ENCODE measurements at places on chromosomes 3 and 15.

DNA sequence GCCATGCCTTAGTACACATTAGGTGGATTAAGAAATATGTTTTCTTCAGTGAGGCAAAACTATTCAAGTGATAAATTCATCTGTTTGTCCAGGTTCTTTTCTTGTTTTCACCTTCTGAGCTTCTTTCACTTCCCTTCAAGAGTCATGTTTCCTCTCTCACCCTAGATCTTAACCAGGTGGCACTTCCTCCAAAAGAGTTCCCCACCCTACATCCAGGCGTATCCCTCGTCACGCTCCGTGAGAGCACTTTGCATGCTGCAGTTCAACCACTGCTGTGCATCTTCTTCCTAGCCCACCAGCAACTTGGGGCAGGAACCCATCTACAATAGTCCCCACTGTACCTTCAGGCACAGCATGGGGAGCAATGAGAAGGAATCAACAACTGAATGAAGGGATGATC is 28.9 kb downstream of the OSBPL10 start:
- no peak overlapping the region for H3K27ac ChIP-seq
- H3K36me3 ChIP-seq: no peaks in the 10 kb centered on the region
- no peaks in the 10 kb centered on the region for H3K4me1 ChIP-seq
- no peak overlapping the region for H3K4me3 ChIP-seq
- no peaks in the 10 kb centered on the region for H3K27me3 ChIP-seq

DNA sequence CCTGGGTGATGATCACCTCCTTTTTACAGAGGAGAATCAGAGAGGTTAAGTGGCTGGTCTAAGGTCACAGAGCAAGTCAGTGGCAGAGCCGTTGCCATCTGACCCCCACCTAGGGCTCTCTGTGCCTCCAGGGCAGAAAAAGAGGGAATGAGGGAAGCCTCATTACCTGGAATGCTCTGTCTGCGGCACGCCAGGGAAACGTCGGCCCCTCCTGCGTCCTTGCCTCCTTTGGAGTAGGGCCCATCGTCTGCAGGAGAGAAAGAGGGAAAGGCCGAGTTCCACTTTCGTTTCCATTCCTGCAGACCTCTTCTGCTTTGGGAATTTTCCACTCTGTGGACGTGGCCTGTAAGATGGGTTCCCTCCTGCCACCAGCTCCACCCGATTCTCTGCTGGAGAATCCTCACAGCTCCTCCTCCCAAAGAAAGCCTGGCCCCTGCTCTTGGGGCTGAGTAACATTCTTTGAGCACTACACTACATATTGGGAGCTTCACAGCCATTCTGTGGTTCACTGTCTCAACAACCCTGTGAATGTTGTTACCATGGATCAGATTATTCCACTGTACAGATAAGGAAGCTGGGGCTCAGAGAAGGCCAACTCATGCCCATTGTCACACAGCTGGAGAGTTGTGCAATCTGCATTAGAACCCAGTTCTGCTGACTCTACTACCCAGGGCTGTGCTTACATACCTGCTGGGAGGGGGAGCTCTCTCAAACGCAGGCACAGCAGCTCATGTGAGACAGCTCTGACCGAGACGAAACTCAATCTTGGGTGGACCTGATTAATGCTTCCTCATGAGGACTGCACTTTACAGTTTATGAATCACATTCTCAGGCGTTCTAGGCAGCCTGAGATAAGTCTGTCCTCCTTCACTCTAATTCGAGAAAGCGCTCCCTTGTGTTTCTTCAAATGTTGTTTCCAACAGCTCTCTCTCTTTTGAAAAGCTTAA is 14.2 kb downstream of the GRIP2 start:
- H3K27ac ChIP-seq: no peak overlapping the region
- H3K4me3 ChIP-seq: peak overlapping the region; percentile 21
- peaks cover 4% of the 10 kb centered on the region for H3K27me3 ChIP-seq
- H3K4me1 ChIP-seq: no peaks in the 10 kb centered on the region
- peak; percentile 69 for DNase-seq

DNA sequence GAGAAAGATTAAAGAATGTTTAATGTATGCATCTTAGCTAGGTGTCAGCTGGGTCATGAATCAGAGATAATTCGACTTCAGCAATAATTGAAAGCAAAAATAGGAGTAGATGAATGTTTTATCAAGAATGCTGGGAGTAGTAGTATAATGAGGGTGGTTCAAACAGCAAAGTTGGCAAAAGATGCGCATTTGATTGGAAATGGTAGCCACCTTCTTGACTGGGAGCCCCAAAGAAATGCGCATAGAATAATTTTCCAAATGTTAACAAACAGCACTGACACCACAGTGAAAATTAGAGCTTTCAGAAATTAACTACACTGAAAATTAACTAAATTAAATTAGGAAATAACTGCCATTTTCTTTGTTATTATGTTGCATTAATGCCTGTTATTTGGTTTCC is 195.8 kb downstream of the TUSC7 start:
- no peaks in the 10 kb centered on the region for H3K27me3 ChIP-seq
- H3K4me3 ChIP-seq: no peak overlapping the region
- no peaks in the 10 kb centered on the region for H3K4me1 ChIP-seq
- no peaks in the 10 kb centered on the region for H3K36me3 ChIP-seq
- no peak for DNase-seq
- H3K27ac ChIP-seq: no peak overlapping the region

DNA sequence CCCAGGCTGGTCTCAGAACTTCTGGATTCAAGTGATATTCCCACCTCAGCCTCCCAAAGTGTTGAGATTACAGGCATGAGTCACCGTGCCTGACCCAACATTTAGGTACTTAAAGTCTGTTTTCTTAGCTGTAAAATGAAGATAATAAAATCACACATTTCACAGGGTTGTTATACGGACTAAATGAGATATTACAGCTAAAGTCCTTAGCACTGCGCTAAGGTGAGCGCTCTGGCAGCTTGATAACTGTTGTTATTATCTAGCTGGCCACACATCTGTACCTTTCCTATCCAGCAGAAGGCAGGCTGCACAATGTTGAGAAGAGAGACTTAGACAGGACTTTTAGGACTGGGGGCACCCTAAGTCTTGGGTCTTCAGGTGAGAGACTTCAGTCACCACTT is 2.7 kb upstream of the LIPH start:
- no peaks in the 10 kb centered on the region for H3K27me3 ChIP-seq
- no peaks in the 10 kb centered on the region for H3K36me3 ChIP-seq
- H3K4me1 ChIP-seq: peaks cover 23% of the 10 kb centered on the region
- no peak overlapping the region for H3K27ac ChIP-seq
- peak; percentile 19 for DNase-seq

DNA sequence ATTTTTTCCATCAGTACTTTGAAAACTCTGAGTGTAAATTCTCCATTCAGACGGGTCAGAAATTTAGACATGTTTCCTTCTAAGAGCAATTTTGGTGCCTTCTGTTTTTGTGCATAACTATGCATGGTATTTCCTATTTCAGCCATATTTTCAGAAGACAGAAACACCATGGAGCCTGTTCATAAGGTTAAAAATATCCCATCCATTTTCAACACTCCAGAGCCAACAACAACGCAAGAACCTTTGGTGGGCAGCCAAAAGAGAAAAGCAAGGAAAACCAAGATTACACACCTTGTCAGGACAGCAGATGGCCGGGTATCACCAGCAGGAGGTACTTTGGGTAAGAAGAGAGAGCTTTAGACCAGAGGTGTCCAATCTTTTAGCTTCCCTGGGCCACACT is 275.6 kb downstream of the BBX start:
- H3K27me3 ChIP-seq: no peaks in the 10 kb centered on the region
- peak; percentile 17 for DNase-seq
- H3K4me1 ChIP-seq: peaks cover 18% of the 10 kb centered on the region

GRCh38 chr3:71392251-71392650 is 191.3 kb downstream of the FOXP1 start:
- H3K36me3 ChIP-seq: no peaks in the 10 kb centered on the region
- H3K27ac ChIP-seq: no peak overlapping the region
- peaks cover 27% of the 10 kb centered on the region for H3K4me1 ChIP-seq
- H3K4me3 ChIP-seq: no peak overlapping the region

- H3K36me3 ChIP-seq: no peaks in the 10 kb centered on the region
- H3K4me3 ChIP-seq: no peak overlapping the region
- no peaks in the 10 kb centered on the region for H3K27me3 ChIP-seq
These were observed 613.4 kb downstream of the MCTP2 start for GRCh38 chr15:94844538-94845389.

DNA sequence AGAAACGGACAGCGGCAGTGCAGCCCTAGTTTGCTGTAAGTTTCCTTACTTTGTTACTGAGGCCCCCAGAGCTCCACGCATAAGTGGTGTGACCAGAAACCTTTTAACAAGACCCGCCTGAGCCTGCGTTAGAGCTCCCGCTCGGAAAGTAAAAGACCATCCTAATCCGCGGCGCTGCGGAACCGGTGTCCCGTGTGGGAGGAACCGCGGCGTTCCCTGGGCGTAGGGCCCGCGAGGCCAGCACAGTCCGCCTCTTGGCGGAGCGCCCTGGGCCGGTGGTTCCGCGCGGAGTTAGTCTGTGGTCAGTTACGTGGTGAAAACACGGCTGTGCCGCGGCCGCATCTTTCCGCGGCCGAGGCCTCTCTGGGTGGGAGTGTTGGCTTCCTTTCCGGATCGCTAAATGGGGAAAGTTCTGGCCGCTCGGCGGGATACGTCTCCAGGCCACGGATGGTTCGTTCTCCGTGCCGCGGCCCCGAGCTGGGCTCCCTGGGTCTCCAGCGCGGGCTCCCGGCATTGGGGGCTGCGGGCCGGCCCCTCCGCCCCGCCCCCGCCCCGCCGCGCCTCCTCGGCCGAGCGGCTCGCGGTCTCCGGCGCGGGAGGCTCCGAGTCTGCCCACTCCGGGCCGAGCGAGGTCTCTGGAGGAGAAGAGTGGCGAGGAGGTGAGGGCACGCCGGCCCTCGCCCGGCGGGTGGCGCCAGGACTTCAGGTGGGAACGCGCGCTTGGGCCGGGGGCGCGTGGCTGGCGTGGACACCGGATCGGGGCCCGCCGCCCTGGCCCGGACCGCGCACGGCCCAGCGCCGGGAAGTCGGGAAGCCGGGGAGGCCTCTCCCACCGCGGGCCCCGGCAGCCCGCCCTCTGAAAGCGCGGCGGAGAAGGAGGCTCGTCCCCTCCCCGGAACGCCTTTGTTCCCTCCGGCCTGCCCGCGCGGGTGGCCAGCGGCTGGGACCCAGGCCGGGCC is 754 bp downstream of the B3GNT5 start:
- DNase-seq: peak; percentile 74
- peak overlapping the region; percentile 84 for H3K4me3 ChIP-seq
- H3K4me1 ChIP-seq: no peaks in the 10 kb centered on the region
- no peaks in the 10 kb centered on the region for H3K36me3 ChIP-seq
- H3K27me3 ChIP-seq: no peaks in the 10 kb centered on the region
- H3K27ac ChIP-seq: no peak overlapping the region

Data from GM23248 (cell line).